ENCODE measurements at places on chromosomes 5 and 9. TPM values are rescaled to one million over a fixed set of nuclear protein-coding genes. Genes with fewer than 3 reads are reported as not detected.

- no peak overlapping the region for H3K27ac ChIP-seq
- H3K27me3 ChIP-seq: no peaks in the 10 kb centered on the region
- no peak for DNase-seq
- no peaks in the 10 kb centered on the region for H3K36me3 ChIP-seq
- no peaks in the 10 kb centered on the region for H3K4me1 ChIP-seq
These were observed 19.4 kb downstream of the BTNL8 start for GRCh38 chr5:180918380-180918779.

Gene CDC25C
- 0.30 TPM for polyA plus RNA-seq

Gene PCDH1
- 7.0 TPM for polyA plus RNA-seq

DNA sequence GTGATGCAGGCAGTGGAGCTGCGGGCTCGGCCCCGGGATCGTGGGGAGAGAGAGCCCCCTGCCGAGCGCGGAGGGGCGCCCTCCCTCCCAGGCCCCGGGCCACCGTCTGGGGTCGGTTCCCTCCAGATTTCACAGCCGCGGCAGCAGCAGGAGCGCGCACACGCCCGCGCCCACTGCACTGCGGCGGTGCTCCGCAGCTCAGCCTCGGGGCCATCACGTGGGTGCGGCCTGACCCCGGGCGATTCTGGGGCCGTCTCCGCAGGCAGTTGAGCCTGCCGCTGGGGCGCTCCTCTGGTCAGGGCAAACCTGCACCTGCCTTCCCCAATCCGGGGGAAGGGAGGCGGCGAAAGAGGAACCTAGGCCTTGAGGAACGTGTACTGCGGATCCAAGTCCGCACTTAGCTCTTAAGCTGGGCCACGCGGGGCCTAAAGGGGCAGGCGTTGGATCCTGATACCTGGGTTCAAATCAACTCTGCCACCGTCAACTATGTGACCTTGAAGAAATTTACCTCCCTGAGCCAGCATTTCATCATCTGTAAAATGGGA is 9.4 kb upstream of the DELE1 start:
- H3K4me3 ChIP-seq: peak overlapping the region; percentile 31
- H3K36me3 ChIP-seq: no peaks in the 10 kb centered on the region
- H3K27me3 ChIP-seq: no peaks in the 10 kb centered on the region
- H3K4me1 ChIP-seq: peaks cover 2% of the 10 kb centered on the region
- no peak overlapping the region for H3K27ac ChIP-seq

DNA sequence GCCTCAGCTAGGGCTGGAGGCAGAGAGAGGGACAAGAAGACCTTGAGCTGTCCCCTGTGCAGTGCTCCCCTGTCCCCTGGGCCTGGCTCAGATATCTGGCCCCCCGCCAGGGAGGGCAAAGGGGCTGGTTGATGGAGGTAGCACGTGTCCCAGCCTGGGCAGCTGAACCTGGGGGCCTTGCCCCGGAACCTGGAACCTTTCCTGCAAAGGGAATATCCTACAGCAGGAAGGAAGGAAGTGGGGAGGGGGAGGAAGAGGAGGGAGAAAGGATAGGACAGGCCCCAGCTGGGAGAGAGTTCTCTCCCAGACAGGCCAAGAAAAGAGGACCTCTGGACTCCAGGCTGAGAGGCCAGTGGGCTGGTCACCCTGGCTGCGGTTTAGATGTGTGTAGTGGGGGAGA is 27.6 kb upstream of the PSD2 start:
- H3K27ac ChIP-seq: no peak overlapping the region
- no peaks in the 10 kb centered on the region for H3K4me1 ChIP-seq
- H3K36me3 ChIP-seq: no peaks in the 10 kb centered on the region
- DNase-seq: peak; percentile 46

Gene C9orf153
- 0.37 TPM for polyA plus RNA-seq

- H3K27ac ChIP-seq: no peak overlapping the region
- DNase-seq: no peak
- H3K36me3 ChIP-seq: no peaks in the 10 kb centered on the region
- H3K4me3 ChIP-seq: no peak overlapping the region
- peaks cover 3% of the 10 kb centered on the region for H3K4me1 ChIP-seq
- H3K27me3 ChIP-seq: no peaks in the 10 kb centered on the region
These were observed 70.1 kb upstream of the IFNK start for GRCh38 chr9:27453860-27454553.

Gene LRRC19
- polyA plus RNA-seq: not detected

DNA sequence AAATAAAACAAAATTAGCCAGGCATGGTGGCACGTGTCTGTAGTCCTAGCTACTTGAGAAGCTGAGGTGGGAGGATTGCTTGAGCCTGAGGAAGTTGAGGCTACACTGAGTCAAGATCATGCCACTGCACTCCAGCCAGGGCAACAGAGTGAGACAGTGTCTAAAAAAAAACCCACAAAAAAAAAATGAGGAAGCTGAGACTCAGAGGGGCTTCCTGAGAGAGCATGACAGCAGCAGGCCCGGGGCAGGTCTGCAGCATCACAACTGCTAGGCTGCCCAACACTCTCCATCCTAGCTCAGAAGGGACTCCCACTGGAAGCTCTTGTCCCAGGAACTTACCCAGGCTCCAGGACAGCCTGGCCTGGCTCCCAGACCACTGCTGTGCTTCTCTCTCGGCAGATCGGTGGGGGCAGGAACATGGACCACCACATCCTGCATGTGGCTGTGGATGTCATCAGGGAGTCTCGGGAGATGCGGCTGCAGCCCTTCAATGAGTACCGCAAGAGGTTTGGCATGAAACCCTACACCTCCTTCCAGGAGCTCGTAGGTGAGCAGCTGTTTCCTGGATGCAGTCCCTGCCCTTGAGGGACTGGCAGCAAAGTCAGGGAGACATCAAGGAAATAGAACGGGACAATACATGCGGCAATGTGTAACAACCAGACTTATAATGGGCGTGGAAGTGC is 19.1 kb downstream of the PTGS1 start:
- H3K4me3 ChIP-seq: no peak overlapping the region
- no peaks in the 10 kb centered on the region for H3K27me3 ChIP-seq
- DNase-seq: no peak
- no peaks in the 10 kb centered on the region for H3K4me1 ChIP-seq

Gene ADRA1B
- polyA plus RNA-seq: 0.87 TPM

DNA sequence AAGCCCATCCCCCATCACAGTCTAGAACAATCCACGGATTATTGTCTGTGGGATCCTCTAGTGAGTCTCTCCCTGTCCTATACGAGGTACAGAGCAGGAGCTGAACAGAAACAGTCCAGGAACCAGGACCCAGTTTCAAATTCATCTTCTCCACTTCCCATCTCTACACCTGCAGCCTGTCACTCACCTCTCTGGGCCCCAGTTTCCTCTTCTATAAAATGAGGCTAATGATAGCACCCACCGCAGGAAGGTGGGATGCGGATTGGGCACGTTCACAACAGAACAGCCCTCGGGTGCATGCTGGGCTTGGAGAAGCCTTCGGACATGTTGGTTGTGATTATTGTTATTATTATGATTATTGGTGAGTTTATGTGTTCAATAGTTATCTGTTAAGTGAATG is 78.5 kb downstream of the ANKRD33B start:
- no peaks in the 10 kb centered on the region for H3K4me1 ChIP-seq
- H3K27ac ChIP-seq: no peak overlapping the region
- no peak overlapping the region for H3K4me3 ChIP-seq
- no peak for DNase-seq
- H3K27me3 ChIP-seq: no peaks in the 10 kb centered on the region
- no peaks in the 10 kb centered on the region for H3K36me3 ChIP-seq

Gene CER1
- polyA plus RNA-seq: not detected

Gene DDX4
- not detected for polyA plus RNA-seq

DNA sequence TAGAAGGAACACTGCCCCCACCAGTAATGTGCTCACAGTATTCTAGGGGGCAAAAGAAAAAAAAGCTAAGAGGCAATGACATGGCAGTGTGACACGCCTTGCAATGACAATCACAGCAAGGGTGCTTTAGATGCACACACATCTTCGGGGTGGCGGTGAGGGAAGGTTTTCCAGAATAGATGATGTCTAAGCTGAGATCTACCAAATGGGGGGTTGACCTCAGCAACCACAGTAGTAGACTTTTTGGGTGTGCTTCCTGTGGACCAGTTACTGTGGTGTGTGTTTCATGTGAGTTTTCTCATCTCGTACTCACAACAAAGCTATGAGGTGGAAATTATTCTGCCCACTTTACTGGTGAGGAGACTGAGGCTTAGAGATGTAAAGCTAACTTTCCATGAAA is 10.2 kb upstream of the IL12B start:
- no peaks in the 10 kb centered on the region for H3K4me1 ChIP-seq
- H3K36me3 ChIP-seq: no peaks in the 10 kb centered on the region
- no peaks in the 10 kb centered on the region for H3K27me3 ChIP-seq
- no peak overlapping the region for H3K27ac ChIP-seq
- no peak overlapping the region for H3K4me3 ChIP-seq

GRCh38 chr9:121772600-121773285 is 121.3 kb downstream of the DAB2IP start:
- no peaks in the 10 kb centered on the region for H3K27me3 ChIP-seq
- H3K36me3 ChIP-seq: no peaks in the 10 kb centered on the region

DNA sequence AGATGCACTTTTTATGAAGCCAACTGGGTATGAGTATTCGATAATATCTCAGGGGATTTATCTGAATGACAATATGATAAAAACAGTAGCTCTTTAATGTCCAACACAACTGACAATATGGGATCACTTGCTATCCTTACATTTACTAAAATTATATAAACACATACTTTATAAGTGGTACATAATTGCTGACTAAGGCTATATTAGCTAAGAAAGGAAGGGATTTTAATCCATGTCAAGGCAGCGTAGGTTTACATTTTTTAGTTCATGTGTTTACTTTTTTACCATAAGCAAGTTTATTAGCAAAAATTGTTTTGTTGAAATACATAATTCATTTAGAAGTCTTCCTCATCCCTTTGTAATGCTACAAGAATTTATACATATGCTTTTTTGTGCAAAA is 796.2 kb downstream of the TLE1 start:
- no peaks in the 10 kb centered on the region for H3K4me1 ChIP-seq
- H3K36me3 ChIP-seq: no peaks in the 10 kb centered on the region
- no peak for DNase-seq
- H3K27ac ChIP-seq: no peak overlapping the region
- H3K4me3 ChIP-seq: no peak overlapping the region

DNA sequence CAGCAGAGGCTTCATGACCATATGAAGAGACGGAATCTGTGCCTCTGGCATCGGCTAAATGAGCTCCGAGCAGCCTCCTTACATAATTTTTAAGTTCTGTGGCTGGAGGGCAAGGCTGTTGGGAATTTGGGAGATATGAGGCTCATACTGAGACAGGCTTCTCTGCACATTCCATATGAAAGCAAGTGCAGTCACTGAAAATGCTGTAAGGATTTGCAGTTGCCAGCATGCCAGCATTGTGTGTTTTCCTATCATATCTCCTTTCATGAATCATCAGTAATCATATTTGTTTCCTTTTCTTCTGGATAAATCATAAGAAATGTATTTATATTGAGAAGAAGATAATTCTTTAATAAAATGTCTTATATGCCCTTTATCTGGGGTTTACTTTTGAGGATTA is 775.4 kb downstream of the SEMA5A start:
- H3K27ac ChIP-seq: no peak overlapping the region
- H3K4me3 ChIP-seq: no peak overlapping the region
- H3K4me1 ChIP-seq: no peaks in the 10 kb centered on the region
- no peaks in the 10 kb centered on the region for H3K36me3 ChIP-seq
- DNase-seq: no peak

Gene RABL6
- polyA plus RNA-seq: 37.5 TPM

Gene CDC42SE2
- polyA plus RNA-seq: 22.0 TPM

Gene PARP8
- polyA plus RNA-seq: 19.8 TPM

Gene TMC1
- polyA plus RNA-seq: 0.12 TPM

GRCh38 chr5:119288379-119289033 is 67.3 kb upstream of the TNFAIP8 start:
- no peaks in the 10 kb centered on the region for H3K36me3 ChIP-seq
- DNase-seq: no peak
- H3K27ac ChIP-seq: no peak overlapping the region
- no peak overlapping the region for H3K4me3 ChIP-seq

Gene GPR151
- polyA plus RNA-seq: not detected

DNA sequence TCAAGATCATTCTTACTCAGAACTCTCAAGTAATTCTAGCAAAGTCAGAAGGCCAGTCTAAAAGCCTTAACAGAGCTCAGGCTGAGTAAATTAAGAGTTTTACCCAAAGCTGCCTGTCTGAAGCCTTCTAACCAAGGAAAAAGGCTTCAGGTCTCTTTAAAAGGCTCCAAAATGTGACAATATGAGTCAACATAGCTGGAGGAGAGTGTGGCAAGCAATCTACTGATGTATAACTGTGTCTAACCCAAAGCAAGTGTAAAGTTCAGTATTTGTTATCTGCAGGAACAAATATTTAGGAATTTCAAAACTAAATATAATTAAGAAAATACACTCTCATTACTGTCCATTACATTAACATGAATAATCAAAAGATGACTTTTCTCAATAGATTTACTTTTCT is 11.0 kb downstream of the ZBTB5 start:
- no peaks in the 10 kb centered on the region for H3K27me3 ChIP-seq
- peaks cover 14% of the 10 kb centered on the region for H3K4me1 ChIP-seq
- DNase-seq: no peak
- H3K27ac ChIP-seq: no peak overlapping the region
- H3K36me3 ChIP-seq: no peaks in the 10 kb centered on the region
- H3K4me3 ChIP-seq: no peak overlapping the region

Gene PTGS1
- 8.2 TPM for polyA plus RNA-seq

Gene SLC6A18
- not detected for polyA plus RNA-seq

DNA sequence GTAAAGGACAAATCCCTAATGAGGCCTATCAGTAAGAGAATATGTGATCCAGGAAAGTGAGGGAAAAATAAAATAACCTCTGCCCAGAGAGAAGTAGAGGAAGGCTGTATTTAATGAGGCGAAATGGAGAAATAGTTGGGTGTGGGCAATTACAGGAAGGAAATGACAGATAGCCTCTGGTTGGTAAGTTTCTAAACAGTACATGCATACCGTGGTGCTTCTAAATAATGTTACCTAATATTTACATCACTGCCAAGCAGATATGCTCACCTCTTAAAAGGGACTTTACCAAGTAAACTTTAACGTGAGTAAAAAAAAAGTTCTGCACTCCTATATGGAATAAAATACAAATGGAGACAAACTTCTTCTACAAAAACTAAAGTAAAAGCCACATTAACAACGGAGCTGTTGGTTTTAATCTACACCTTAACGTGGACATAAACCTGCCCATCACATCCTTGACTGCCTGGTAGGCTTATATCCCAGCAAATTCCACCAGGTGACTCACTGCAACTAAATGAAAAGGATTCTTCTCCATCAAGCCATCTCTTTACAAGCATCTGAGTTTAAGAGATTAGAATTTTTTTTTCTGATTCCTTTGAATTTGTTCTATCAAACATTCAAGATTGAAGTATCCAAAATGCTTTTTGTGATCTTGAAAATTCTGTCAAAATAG is 12.4 kb downstream of the NFIL3 start:
- no peaks in the 10 kb centered on the region for H3K36me3 ChIP-seq
- peaks cover 1% of the 10 kb centered on the region for H3K4me1 ChIP-seq
- no peak for DNase-seq
- H3K27ac ChIP-seq: no peak overlapping the region
- no peaks in the 10 kb centered on the region for H3K27me3 ChIP-seq
